ENCODE measurements at places on chromosomes 12 and 14. TPM values are rescaled to one million over a fixed set of nuclear protein-coding genes. Genes with fewer than 3 reads are reported as not detected.

GRCh38 chr12:130097798-130098255 lies 64.4 kb upstream of the FZD10 start:
- H3K27me3 ChIP-seq, result no peaks in the 10 kb centered on the region
- H3K4me1 ChIP-seq, result no peaks in the 10 kb centered on the region
- DNase-seq, result no peak
- H3K27ac ChIP-seq, result no peak overlapping the region

DNA sequence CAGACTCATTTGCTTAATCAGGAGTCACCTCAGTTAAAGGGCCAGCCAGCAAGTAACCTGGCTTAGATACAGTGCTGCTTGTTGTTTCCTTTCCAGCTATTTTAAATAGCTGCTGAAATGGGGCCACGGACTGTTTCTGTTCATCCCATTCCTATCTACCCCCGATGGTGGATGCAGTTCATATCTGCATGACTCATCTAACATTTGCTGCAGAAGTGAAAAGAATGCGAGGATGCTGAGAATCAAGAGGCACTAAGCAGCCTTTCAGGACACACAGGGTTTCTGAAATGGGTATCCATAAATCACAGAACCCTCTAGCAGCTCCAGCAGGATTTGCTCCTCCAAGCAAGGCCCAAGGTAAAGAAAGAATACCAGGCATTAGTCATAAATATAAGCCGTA lies 60.2 kb upstream of the RTRAF start:
- no peaks in the 10 kb centered on the region for H3K4me1 ChIP-seq
- no peak for DNase-seq
- no peak overlapping the region for H3K27ac ChIP-seq
- H3K36me3 ChIP-seq, result no peaks in the 10 kb centered on the region

Gene RNASE2
- total RNA-seq, result 7.2 TPM

GRCh38 chr14:99698236-99698635 lies 14.1 kb downstream of the CYP46A1 start:
- no peak overlapping the region for H3K4me3 ChIP-seq
- H3K27ac ChIP-seq, result no peak overlapping the region
- no peak for DNase-seq
- no peaks in the 10 kb centered on the region for H3K27me3 ChIP-seq
- no peaks in the 10 kb centered on the region for H3K4me1 ChIP-seq

DNA sequence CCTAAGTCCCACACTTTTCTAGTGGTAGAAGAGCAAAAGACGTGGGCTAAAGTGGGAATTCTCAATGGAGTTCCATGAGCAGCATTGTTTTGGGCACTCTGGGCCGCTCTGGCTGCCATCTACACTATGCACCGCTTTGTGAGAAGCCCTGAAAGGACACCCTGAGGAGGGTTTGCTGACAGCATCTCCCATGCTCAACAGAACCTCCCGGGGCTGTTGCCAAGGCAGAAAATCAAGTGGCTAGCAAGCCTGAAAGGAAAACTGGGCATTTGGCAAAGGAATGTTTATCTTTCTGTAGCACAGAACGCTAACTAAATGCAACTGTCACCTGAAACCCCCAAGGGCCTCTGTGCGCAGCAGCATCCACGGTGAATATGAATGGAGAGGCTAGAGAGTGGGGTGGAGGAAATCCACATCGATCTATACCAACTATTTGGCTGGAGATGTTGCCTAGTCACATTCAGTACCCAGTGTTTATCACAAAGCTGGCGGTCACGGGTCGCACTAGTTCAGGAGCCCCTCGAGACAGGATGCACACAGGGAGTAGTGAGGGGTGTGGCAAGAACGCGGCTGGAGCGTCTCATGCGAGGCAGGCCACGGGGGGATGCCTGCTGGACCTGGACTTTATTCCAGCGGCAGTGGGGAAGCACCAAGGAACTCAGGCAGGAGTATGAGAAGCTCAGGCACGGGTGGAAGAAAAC lies 14.2 kb downstream of the APPL2 start:
- no peaks in the 10 kb centered on the region for H3K27me3 ChIP-seq
- H3K36me3 ChIP-seq, result peaks cover 6% of the 10 kb centered on the region
- peaks cover 19% of the 10 kb centered on the region for H3K4me1 ChIP-seq
- H3K4me3 ChIP-seq, result no peak overlapping the region
- DNase-seq, result no peak

DNA sequence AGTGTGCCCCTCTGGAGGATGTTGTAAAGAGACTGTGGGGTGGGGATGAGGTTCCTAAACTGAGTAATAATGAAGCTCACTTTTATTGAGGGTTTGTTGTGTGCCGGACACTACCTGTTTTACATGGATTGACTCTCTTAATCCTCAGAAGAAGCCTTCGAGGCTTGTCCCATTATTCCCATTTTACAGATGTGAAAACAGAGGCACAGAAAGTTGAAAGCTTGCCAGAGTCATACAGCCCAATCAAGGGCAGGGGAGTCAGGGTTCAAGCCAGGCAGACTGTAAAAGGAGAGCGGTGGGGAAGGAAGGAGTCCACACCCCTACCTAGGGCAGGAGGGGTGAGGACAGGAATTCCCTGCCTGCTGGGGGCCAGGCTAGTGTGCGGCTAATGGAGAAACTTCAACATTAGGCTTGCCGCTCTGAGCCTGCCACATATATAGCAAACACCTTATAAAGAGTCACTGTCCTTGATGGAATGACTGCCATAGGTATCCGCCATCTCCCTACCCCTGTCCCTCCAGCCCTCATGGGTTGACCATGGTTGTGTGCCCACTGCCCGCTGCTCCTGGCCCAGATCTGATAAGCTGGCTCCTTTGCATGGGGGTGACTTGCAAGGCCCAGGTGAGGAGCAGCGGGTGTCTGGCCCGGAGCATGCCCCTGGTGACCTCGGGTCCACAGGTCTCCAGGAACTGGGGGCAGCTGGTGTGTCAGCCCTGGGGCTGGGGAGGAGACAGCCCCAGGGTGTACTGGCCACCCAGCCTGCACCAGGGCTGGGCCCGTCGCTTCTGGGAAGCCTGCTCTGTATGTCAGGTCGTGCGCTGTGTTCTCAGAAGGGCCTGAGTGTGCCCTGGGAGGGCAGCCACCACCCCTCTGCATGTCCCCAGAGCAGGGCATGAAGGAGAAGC lies 12.2 kb downstream of the ORAI1 start:
- H3K4me3 ChIP-seq, result no peak overlapping the region
- no peak overlapping the region for H3K27ac ChIP-seq

DNA sequence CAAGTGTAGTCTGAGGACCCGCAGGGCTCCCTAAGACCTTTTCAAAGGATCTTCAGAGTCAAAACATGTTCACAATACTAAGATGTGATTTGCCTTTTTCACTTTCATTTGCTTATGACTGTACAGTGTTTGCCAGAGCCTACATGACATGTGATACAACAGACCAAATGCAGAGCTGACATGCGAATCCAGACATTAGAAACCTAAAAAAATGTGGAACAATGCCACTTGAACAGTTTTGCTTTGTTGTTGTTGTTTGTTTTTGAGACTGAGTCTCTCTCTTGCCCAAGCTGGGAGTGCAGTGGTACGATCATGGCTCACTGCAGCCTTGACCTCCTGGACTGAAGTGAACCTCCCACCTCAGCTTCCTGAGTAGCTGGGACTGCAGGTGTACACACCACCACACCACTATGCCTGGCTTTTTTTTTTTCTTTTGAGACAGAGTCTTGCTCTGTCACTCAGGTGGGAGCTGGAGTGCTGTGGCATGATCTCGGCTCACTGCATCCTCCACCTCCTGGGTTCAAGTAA lies 5.3 kb upstream of the RAB35 start:
- no peak overlapping the region for H3K27ac ChIP-seq
- H3K4me1 ChIP-seq, result peaks cover 27% of the 10 kb centered on the region
- no peak overlapping the region for H3K4me3 ChIP-seq
- no peak for DNase-seq
- H3K27me3 ChIP-seq, result no peaks in the 10 kb centered on the region

DNA sequence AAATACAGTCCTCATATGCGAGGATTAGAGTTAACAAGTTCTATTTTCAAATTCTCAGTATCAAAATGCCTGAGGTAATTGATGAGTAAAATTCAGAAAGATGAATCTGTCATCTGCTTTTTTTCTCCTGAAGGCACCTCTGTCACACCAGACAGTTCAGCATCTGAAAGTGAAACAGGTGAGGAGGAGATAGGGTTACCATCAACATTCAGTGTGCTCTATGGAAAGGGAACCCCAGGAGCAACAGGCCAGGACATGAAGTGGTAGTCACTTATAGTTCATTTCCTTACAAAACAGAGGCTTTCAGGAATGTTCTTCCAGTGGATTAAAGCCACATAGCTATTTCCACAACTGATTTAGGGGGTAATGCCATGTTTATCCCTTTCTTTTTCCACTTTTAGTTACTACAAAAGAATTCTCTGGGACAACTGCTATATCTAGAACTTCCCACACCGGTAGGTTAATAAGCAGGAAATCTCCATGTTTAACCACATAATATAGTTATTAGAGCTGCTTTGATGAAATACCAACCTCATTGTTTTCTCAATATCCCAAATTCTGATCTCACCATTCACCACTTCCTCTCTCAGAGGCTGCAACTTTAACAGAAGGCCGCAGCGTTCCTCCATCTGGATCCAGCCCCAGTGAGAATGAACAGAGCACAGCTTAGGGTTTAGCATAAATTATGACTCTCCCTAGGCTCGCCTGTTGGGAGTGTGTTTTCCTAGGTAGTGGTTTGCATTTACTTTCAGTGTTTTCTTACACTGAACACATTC lies 177.0 kb upstream of the CNTN1 start:
- H3K27ac ChIP-seq, result no peak overlapping the region
- H3K4me3 ChIP-seq, result no peak overlapping the region
- H3K36me3 ChIP-seq, result no peaks in the 10 kb centered on the region

DNA sequence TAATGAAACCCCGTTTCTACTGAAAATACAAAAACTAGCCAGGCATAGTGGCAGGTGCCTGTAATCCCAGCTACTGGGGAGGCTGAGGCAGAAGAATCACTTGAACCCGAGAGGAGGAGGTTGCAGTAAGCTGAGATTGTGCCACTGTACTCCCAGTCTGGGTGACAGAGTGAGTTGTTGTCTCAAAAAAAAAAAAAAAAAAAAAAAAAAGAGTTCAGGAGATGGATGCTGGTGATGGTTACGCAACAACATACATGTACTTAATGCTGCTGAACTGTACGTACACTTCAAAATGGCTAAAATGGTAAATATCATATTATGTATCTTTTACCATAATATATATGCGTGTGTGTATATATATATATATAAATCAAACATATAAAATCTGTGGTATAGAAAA lies 29.0 kb downstream of the ACTN1 start:
- H3K4me1 ChIP-seq, result peaks cover 74% of the 10 kb centered on the region
- no peaks in the 10 kb centered on the region for H3K36me3 ChIP-seq
- H3K27me3 ChIP-seq, result no peaks in the 10 kb centered on the region
- DNase-seq, result no peak

Gene CMKLR1
- 73.8 TPM for total RNA-seq

All from thoracic aorta (tissue), 2 donors.